ENCODE measurements at places on chromosomes 6 and 20.

GRCh38 chr20:14902432-14903089, 565.1 kb upstream of the FLRT3 start:
- DNase-seq: no peak

DNA sequence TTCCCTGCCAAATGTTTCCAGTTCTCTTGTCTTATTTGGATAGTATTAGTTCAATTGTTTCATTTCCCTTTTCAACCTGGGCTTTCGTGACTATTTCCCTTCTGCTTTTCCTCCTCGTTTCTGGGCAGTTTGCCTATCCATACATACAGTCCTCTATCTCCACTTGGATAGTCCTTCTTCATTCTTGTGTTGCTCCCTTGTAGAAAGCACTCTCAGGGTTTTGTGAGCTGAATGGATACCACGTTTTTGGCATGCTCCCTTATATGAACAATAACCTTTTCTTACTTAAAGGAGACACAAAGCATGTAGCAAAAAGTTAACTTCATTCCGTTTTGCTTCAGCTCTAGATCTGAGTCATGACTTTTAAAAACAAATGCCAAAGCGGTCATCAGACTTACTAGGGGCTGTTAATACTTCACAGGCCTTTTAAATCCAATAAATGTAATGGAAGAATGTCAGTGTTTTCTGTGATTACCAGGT, 16.6 kb downstream of the CRYBG1 start:
- peak; percentile 69 for DNase-seq

DNA sequence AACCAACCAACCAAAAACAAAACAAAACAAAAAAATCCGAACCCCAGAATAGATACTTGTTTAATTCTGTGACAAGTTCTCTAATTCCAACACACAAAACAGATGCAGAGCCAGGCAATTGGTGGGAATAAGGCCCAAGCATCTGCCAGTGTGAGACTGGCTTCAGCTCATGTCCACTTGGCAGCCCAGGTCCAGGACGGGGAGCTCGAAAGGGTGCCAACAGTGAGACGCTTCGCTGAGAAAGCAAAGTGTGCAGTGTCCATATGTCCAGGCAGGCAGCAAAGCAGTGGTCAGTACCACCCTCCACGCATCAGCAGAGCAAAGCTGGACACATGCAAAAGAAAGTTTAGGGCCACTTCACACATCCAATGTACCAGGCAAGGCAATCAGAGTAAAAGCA, 102.9 kb downstream of the RALGAPA2 start:
- DNase-seq: no peak

DNA sequence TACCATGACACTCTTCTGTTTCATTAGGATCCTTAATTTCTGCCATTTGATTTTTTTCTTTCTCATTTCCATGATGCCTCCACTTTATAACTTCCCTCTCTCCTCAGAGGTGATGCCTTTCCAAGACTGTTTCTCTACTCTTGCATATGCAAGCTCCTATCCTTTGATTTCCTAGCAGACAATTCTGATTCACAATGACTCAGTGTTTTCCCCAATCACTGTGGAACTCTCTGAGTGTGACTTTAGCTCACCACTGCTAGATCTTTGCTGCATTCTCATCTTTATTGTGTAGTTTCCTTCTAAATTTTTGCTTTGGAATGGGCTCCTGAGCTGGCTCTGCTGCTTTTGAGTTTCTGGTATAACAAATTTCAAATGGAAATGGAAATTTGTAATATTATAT, 184.9 kb downstream of the TINAG start:
- DNase-seq: peak; percentile 93

- no peak for DNase-seq
These were observed 91.9 kb downstream of the PHIP start for GRCh38 chr6:78986161-78986560.

GRCh38 chr6:87668013-87668412, 34.0 kb downstream of the AKIRIN2 start:
- no peak for DNase-seq

GRCh38 chr20:23915844-23916243, 36.3 kb upstream of the CST5 start:
- DNase-seq: peak; percentile 12

DNA sequence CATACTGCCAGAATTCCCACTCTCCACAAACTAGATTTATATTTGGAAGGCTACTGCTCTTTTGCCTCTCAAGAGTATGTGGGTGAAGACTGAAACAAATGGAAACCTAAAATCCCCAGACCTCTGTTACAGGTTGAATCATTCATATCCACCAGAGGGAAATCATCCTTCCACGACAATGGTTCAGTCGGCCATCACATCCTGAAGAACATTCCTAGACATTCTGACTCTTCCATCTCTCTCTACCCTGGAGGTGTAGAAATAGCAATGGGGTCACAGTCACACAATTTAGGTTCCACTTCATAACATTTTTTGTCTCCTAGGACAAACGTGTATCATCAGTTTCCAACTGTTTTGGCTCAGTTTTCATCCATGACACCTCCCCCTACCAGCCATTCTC, 8.6 kb downstream of the GPX5 start:
- no peak for DNase-seq

Data from mammary epithelial cell (primary cell).